DND-41 (cell line): ENCODE measurements at places on chromosomes 4 and X.
A peak's percentile ranks its signal among the peaks of the same experiment; 100 is the strongest.

DNA sequence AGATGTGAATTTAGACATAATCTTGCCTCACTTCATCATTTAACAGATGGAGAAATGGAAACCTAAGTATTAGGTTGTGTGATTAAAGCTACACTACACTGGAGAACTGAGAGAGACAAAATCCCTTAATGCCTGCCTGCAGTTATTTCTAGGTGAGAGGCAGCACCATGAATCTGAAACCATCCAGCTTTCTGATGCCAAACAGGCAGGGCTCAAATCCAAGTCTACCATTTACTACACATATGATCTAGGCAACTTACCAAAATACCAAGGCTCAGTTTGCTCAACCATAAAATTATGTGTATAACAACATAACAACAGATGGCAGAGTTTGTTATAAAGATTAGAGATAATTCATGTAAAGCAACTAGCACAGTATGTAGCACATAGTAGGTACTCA is 38.7 kb downstream of the GABRA4 start:
- DNase-seq = no peak

DNA sequence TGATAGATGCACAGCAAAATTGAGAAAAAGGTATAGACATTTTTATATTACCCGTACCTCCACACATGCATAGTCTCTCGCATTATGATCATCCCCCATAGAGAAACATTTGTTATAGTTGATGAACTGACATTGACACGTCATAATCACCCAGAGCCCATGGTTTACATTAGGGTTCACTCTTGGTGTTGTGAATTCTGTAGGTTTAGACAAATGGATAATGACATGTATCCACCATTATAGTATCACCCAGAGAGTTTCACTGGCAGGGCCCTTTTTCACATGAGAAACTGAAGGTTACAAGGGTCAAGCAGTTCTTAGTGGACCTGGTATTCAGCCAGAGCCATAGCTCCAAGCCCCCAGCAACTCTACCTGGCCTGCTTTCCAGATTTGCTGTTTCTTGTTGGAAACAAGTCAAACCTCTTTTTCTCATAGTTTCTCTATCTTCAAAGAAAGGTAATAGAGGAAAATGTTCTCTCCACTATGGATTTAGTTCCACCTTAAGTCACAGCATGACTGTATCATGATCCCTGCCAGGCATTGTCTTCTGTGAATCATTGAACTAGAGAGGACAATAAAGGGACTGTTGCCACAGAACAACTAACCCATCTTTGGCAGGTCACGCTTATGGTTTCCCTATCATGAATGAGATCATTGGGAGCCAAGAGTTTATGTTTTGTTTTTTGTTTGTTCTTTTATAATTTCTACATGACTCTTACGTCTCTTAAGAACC is 64.0 kb downstream of the HHIP start:
- no peak for DNase-seq

- peak; percentile 37 for DNase-seq
Observed at GRCh38 chrX:135477576-135477975, 42.9 kb upstream of the INTS6L start.

GRCh38 chrX:134688839-134689238 is 30.6 kb upstream of the PLAC1 start:
- no peak for DNase-seq

DNA sequence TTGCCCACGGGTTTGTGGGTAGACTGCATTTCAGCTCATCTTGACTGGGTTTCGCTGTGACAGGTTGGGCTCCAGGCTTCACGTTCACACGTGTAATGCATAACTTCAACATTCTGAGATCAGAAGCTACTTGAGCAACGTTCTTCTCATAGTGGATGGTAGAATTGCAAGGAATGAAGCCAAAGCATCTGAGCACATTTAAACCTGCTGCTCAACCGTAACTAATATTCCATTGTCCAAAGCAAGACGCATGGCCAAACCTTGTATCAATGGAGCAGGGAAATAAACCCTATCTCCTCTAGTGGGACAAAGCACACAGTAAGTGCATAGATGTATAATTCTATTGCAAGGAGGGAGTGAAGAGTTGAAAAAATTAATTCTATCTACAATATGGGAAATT is 86.5 kb upstream of the PTCHD1 start:
- no peak for DNase-seq

DNA sequence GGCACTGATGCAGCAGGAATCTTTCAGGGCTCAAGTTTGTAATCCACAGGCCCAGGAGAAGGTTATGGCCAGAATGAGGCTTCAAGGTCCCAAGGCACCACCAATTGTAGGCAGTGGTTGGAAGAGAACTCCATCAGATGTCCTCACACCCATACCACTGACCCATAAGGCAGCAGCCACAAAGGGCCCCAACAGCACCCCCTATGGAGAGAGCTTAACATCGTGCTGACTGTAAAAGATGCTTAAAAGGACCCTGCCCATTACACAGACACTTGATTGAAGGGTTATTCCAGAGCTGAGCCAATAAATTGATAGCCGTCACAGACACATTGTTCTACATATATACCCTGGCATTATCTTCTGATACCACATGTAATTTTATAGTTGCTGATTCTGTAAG is 113.7 kb downstream of the SOWAHB start:
- DNase-seq = no peak

DNA sequence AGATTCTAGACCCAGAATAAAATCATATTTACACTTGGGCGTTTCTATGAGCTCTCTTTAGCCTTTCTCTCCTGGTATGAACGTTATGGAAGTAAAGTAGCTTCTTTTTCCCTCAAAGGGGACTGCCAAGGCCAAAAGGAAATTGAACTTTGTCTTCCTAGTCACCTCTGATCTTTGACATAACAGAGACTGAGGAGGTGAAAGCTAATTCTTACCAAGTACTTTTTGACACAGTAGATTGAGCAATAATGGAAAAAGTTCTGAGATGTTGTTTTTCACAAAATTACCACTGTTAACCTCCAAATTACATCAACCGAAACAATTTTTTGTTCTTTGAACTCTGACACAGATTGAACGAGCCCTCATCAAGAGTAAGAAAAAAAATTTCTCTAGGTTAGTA is 318.4 kb downstream of the TEX13A start:
- DNase-seq = no peak

DNA sequence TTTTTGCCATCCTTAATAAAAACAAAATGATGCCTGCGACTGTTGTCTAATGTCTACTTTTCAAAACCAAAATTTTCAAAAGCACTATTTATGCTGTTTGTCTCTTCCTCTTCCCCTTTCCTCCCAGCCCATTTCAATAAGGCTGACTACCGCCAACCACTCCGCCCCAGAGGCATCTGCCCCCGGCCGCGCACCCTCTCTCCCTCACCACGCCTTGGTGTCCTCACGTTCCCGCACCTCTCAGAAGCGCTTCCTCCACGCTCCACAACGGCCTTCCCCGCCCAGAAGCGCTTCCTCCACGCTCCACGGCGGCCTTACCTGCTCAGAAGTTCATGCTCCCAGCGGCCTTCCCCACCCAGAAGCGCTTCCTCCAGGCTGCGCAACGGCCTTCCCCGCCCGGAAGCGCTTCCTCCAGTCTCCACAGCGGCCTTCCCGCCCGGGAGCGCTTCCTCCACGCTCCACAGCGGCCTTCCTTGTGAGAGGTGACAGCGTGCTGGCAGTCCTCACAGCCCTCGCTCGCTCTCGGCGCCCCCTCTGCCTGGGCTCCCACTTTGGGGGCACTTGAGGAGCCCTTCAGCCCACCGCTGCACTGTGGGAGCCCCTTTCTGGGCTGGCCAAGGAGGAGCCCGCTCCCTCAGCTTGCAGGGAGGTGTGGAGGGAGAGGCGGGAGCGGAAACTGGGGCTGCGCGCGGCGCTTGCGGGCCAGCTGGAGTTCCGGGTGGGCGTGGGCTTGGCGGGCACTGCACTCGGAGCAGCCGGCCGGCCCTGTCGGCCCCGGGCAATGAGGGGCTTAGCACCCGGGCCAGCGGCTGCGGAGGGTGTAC is 490.4 kb upstream of the ZFP42 start:
- DNase-seq = no peak

GRCh38 chr4:56619816-56620215 is 61.3 kb downstream of the HOPX start:
- no peak for DNase-seq

- no peak for DNase-seq
Observed at GRCh38 chr4:132071815-132072214, 1077.3 kb upstream of the PCDH10 start.

DNA sequence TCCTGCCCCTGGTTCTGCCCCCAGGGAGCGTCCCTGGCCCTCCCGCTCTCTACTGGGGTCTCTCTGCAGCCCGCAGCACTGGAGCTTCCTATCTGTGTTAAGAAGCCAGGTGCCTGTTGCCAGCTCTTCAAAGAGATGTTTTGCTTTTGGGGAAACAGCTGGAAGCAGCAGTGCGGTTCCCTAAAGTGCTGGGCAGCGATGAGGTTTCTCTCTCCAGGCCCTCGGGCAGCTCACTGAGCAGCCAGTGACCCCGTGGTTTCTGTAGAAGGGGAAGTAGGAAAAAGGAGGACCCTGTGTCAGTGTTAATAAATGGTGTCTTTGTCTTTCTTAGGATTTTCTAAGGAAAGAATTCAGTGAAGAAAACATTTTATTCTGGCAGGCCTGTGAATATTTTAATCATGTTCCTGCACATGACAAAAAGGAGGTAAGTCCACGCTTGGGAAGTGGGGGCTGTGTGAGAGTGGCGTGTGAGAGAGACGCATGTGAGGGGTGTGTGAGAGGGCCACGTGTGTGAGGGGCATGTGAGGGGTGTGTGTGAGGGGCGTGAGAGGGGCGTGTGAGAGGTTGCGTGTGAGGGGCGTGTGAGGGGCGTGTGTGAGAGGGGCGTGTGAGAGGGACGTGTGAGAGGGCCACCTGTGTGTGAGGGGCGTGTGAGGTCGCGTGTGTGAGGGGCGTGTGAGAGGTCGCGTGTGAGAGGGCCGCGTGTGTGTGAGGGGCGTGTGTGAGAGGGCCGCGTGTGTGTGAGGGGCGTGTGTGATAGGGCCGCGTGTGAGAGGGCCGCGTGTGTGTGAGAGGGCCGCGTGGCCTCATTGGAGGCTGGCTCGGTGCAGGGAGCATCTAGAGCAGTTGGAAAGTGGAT is 27.1 kb upstream of the HGFAC start:
- no peak for DNase-seq

- DNase-seq = no peak
Observed at GRCh38 chr4:53497487-53498244, 93.6 kb downstream of the LNX1 start.

GRCh38 chrX:132853040-132853439 is 105.4 kb downstream of the HS6ST2 start:
- peak; percentile 10 for DNase-seq

DNA sequence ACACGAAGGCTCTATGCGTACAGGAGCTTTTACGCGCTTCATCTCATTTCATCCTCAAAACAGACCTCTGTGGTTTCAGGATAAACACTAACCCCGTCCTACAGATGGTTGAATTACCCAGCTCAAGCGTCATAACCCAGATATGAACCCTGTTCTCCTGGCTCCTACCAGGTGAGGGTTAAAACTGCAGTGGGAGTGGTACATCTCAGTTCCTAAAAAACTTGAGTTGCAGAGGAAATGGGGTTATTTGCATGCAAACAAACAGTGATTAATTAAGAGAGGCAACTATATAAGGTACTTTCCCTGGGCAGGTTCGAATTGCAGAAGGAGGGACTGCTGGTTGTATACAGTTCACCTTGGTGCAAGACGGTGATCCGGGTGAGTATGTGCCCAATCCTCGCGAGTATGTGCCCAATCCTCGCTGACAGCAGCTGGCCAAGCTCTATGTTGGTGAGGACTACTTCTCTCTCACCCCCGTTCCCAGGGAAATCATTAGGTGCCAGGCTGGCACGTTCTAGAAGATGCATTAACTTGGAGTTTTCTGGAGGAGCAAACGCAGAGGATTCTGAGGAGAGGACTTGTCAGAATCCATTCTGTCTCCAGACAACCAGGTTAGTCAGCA is 72.6 kb downstream of the FHDC1 start:
- DNase-seq = no peak

GRCh38 chrX:15882704-15883539 is 28.3 kb upstream of the AP1S2 start:
- no peak for DNase-seq

GRCh38 chrX:115459883-115460880 is 100.8 kb upstream of the PLS3 start:
- DNase-seq = no peak

GRCh38 chr4:41879552-41879951 is 55.7 kb upstream of the TMEM33 start:
- no peak for DNase-seq

DNA sequence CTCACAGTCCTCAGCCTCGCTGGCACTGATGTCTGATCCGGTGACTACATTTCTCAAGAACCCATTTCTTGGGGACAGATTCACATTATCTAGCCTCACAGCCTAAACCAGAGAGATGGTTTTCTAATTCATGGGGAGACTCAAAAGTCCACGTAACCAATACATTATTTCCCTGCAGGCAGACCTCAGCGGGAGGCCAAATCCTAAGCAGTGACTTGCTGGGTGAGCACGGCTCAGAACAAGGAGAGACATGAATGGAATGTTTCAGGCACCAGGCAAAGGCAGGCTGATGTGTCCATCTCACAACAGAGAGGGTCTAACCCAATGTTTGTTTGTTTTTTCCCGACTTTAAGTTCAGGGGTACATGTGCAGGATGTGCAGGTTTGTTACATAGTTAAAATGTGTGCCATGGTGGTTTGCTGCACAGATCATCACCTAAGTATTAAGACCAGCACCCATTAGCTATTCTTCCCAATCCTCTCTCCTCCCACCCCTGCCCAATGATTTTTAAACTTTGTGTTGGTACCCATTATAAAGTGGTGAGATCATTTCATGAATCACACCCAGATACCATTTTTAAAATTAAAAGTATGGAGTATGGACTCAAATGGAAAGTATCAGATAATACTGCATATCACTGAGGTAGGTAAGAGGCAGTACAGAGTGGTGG is 53.3 kb downstream of the SCD5 start:
- no peak for DNase-seq

GRCh38 chr4:81164126-81164525 is 50.9 kb downstream of the PRKG2 start:
- DNase-seq = no peak
